ENCODE measurements at places on chromosomes 12 and 14.

DNA sequence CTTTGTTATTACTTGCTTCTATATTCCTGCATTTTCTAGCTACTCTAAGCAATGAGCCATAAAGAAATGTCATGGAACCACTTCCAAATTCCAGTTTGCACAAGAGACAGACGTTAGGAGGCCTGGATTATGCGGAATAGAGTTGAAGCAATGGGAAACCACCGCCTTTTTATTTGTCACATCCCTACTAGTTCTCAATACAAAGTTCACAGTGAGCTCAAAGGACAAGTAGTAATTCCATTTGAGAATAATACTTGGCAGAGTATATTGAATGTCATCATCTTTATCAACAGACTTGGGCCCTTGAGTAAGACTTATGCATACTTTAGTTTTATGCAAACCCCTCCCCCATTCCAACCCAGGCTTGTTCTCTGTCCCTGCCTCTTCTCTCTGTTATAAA is 3.7 kb upstream of the SLC15A5 start:
- DNase-seq, result no peak
- no peak overlapping the region for H3K4me3 ChIP-seq
- no peaks in the 10 kb centered on the region for H3K27me3 ChIP-seq
- H3K36me3 ChIP-seq, result no peaks in the 10 kb centered on the region

- no peaks in the 10 kb centered on the region for H3K36me3 ChIP-seq
- H3K27me3 ChIP-seq, result no peaks in the 10 kb centered on the region
- no peak for DNase-seq
- no peaks in the 10 kb centered on the region for H3K4me1 ChIP-seq
Observed at GRCh38 chr12:72957454-72957853, 685.3 kb downstream of the TRHDE start.

GRCh38 chr12:56688846-56689109 is 694 bp upstream of the PTGES3 start:
- H3K4me1 ChIP-seq, result peaks cover 38% of the 10 kb centered on the region
- H3K27ac ChIP-seq, result peak overlapping the region; percentile 100
- no peak for DNase-seq

DNA sequence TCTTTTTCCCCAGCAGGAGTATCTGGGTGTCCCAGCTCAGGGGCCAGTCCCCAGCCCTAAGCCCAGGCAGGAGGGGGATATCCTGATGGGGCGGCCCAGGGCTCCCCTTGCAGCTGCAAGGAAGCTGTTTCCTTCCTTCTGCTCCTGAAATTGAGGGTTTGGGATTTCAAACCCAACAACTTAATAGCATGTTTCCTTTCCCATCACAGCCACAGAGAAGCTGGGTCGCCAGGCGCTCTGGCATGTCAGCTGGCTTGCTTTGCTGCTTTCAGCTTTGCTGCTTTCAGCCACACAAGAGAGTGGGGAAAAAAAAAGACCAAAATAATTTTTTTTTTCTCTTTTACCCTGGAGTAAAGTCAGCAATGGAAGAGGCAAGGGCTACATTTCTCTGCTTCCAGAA is 30.0 kb downstream of the HVCN1 start:
- H3K36me3 ChIP-seq, result no peaks in the 10 kb centered on the region
- H3K4me1 ChIP-seq, result no peaks in the 10 kb centered on the region
- DNase-seq, result no peak
- no peaks in the 10 kb centered on the region for H3K27me3 ChIP-seq
- H3K27ac ChIP-seq, result no peak overlapping the region

GRCh38 chr14:65156568-65157366 is 54.5 kb upstream of the MAX start:
- peaks cover 29% of the 10 kb centered on the region for H3K4me1 ChIP-seq
- peak overlapping the region; percentile 79 for H3K27ac ChIP-seq
- no peak overlapping the region for H3K4me3 ChIP-seq
- no peak for DNase-seq
- no peaks in the 10 kb centered on the region for H3K36me3 ChIP-seq

DNA sequence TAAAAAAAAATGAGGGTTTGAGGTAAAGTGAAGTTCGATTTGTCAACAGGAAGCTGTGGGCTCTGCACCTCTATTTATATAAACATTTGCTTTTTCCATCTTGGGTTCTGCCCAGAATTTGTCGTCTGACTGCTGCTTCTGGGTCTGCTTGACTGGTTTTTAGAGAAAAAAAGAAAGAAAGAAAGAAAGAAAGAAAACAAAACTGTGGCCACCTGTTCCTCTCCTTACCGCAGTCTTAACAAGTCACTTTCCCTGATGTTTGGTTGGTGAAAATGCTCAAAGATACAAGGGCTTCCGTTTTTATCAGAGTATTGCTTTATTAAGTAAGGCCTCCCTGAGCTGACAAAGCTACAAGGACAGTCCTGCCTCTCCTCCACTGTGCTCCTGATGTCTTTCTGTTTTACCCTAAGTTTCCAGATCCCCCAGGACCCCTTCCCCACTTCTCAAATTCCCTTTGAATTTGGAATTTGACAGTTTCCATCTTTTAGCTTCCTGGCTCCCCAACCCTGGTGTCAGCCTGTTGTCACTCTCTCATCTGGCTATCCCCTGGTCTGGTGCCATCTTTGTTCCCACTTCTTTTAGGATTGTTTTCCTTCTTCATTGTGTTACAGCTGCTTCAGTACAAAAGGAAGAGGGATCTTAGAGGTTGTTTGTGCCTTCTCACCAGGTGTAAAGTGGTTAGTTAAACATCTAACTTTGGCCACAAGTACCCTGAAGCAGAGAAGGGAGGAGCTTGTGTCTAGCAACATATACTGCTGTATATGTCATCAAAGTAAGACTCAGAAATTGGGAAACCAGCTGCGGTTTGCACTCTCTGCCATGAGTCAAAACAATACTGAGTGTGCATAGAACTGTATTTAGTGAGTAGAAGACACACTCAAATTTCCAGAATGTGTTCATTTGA is 18.0 kb downstream of the MFAP5 start:
- no peak overlapping the region for H3K4me3 ChIP-seq
- no peak overlapping the region for H3K27ac ChIP-seq
- no peaks in the 10 kb centered on the region for H3K4me1 ChIP-seq
- no peak for DNase-seq
- H3K27me3 ChIP-seq, result no peaks in the 10 kb centered on the region

Measured in vagina (tissue), 2 donors.